AG09319 (cell line): ENCODE measurements at places on chromosomes 1 and 21.

GRCh38 chr1:112714313-112715263, 544 bp downstream of the PPM1J start:
- DNase-seq, result no peak

DNA sequence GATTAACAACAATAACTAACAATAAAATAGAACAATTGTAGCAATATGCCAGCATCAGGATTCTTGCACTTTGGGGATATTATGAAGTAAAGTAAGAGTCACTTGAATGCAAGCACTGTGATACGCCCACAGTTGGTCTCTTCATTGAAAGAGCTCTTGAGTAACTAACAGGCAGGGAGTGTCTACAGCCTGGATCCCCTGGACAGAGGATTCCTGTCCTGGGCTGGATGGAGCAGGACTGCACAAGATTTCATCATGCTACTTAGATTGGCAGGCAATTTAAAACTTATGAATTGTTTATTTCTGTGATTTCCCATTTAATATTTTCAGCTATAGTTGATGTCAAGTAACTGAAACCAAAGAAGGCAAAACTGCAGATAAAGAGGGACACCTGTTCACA, 13.7 kb upstream of the KRTAP19-5 start:
- no peak for DNase-seq

DNA sequence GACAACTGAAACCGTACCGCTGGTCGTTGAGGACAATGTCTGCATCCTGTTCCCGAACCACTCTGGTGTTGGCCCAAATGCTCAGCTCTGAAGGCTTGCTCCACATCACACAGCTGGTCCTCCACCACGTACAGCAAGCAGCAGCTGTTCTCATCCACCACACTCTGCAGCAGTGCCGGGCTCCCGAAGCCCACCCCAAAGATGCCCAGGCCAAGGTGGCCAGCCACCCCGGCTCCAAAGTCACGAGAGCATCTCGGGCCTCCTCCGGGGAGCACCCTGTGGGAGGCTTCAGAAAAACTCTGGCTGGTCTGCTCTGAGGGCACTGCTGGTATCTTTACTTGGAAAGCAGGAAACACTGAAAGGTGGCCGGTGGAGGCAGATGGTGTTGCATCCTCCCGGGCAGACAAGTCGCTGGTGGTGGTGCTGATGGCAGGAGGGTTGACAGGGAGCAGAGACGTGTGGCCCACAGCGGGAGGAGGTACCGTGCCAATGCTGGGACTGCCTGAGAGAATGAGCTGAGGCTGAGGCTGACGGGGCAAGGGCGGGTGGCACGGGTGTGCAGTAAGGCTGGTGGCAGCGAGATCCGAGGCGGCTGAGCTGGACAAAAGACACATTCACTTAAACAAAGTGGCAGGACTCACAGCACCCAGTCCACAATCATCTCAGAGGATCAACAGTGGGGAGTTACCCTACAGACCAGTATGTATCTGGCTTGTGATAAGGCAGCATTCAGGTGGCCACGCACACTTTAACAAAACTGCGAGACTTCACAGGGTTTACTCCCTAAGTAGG, 6.5 kb upstream of the CCDC27 start:
- no peak for DNase-seq

GRCh38 chr1:44368471-44369151, 13.6 kb upstream of the ERI3 start:
- DNase-seq, result no peak

DNA sequence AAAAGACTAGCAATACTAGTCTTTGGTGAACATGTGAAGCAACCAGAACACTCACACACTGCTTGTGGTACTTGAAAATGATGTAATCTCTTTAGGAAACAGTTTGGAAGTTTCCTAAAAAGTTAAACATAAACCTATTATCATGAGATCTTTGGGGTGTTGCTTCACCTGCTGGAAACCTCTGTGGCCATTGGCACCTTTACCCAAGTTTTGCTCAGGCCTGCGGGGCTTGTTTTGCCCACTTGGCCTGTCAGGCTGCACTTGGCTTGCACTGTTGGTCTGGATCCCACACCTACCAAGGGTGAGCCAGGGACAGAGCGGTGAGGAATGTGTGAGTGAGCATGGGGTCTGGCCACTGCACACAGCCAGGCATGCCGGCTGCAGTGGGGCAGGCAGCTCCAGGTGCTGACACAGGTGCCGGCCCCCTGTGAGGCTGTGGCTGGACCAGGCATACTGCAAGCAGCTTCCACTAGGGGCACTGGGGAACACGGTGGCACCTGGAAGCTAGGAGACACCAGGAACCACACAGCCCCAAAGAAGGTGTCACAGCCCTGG, 14.4 kb upstream of the FNBP1L start:
- no peak for DNase-seq

- DNase-seq, result peak; percentile 29
Observed at GRCh38 chr1:40036574-40036973, 4.0 kb upstream of the CAP1 start.

DNA sequence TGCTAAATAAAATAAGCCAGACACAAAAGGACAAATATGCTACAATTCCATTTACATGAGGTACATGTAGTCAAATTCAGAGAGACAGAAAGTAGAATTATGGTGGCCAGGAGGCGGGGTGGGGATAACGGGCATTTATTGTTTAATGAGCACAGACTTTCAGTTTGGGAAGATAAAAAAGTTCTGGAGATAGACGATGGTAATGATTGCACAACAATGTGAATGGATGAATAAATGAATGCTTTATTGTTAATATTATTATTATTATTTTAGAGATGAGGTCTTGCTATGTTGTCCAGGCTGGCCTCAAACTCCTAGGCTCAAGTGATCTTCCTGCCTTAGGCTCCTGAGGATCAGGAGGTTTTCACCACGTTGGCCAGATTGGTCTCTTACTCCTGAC, 122.0 kb downstream of the LHX4 start:
- no peak for DNase-seq

- DNase-seq, result no peak
Observed at GRCh38 chr1:176110203-176110602, 96.9 kb downstream of the COP1 start.

- DNase-seq, result no peak
Observed at GRCh38 chr1:17635811-17636210, 96.3 kb downstream of the ARHGEF10L start.

GRCh38 chr1:17163789-17164666, 40.9 kb upstream of the PADI1 start:
- no peak for DNase-seq

GRCh38 chr1:47399846-47400155, 16.3 kb upstream of the FOXE3 start:
- DNase-seq, result no peak
